ENCODE measurements at places on chromosomes 11 and 22.
A peak's percentile ranks its signal among the peaks of the same experiment; 100 is the strongest.

DNA sequence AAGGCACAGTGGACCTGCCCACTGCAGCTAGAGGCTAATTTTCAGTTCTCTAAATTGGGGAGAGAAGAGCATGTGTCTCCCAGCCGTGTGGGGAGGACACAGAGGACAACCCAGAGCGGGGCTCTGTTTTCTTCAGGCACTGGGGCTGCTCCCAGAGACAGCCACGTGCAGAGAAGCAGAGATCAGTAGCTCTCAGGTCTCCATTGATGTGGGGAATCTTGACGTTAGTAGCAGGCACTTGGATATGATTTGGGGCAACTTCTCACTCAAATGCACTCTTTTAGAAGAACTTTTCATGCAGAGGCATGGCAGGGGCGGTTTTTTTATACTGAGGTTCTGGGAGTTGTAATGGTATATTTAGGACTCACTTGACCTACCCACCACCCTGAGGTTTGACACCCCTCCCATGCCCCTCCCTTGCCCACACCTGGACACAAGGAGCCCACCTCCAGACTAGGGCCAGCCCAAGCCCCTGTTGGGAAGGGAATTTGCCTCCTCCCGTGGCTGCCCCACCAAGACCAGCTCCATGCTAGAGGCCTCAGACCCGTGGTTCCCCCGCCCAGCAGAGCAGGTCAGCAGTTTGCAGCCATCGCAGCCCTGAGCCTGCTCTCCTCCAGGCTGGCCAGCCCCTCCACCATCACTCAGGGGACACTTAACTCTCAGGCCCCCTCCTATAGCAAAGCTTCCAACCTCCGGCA lies 94.2 kb upstream of the RTL6 start:
- DNase-seq = no peak

- no peak for DNase-seq
Observed at GRCh38 chr11:50174189-50174588, 141.5 kb downstream of the OR4C45 start.

DNA sequence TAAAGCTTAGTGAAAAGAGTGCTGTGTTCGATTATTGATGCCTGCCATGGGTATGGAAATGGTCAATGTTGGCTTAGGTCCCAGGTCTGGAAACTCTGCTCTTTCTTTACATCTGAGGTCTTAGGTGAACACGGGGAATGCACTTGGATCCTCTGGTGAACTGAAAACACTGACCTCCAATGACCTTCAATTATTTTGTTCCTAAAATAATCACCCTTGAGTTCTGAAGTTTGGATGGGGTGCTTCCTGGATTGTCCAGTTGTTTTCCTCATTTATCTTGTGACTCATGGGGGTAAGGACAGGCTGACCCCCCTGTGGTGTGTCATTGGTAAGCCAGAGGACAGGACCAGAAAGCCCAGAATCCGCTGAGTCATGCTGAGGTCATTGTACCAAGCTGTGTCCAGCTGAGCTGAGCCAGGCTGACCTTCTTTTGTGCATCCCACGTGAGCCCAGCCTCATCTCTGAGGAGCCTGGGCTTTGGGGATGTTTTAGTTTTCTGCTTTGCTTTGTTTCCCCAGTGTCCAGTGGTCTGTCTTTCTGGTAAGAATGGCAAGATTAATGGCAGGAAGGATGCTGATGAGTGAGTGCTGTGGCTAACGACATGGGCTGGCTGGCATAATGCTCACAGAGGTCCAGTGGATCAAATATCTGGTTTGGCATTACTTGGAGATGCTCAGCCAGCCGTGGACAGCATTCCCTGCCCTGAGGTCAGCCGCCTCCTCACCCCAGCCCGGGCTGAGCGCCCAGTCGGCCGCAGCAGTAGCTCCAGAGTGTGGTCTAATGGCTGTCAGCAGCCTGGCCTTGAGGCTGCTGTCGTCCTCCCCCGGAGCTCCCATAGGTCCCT lies 35.6 kb downstream of the AMPD3 start:
- DNase-seq = no peak

DNA sequence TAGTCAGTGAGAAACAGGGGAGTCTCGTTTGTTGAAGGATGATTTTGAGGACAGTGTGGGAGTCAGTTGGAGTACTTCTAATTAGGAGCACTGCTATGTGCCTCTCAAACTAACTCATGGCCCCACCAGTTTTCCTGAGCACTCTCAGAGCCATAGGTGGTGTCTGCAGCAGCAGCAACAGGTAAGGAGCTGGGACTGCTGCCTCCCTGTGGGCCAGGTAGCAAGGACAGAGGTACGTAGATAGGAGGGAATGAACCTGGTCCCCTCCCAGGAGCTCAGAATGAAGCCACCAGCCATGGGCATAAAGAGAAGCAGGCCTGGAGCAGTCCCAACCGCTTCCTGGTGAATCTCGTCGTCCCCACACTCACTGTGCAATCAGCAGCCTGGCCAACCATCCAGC lies 183.4 kb downstream of the BUD13 start:
- DNase-seq = no peak

GRCh38 chr11:117823946-117824420 lies 561 bp downstream of the FXYD2 start:
- peak; percentile 93 for DNase-seq

- DNase-seq = no peak
Observed at GRCh38 chr11:44469412-44469811, 96.1 kb upstream of the CD82 start.

- no peak for DNase-seq
Observed at GRCh38 chr11:72222106-72222891, 2.3 kb upstream of the INPPL1 start.

DNA sequence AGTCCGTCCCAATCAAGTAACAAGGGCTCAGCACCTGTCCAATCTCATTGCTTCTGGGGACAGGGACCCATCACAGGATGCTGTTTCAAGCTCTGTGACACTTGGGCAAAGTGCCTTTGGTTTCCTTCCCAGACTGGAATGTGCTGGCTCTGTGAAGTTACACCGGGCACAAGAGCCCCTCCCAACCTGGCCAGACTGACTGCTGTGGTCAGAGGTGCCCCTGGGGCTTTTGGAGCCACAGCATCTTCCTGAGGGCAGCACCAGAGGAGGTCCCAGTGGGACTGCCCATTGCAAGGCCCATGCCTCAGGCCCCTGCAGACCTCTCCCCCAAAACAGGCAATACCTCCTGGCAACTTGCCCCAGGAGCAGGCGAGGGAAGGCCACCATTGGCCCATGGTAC lies 155.2 kb upstream of the GRK3 start:
- no peak for DNase-seq

DNA sequence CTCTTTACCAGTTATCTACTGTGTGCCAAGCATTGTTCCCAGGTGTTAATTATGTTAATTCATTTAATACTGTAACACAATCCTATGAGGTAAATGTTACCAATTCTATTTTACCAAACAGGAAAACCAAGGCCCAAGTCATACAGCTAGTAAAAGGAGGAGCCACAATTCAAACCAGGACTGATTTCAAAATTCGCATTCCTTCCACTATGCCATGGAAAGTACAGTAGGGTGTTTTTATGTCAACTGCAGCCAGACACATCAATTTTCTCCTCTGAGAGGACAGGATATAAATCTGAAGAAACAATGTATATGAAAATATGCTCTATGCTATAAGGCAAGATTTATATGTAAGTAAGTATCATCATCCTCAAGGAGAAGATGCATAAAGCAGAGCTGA lies 104.3 kb downstream of the RPL27A start:
- DNase-seq = no peak

DNA sequence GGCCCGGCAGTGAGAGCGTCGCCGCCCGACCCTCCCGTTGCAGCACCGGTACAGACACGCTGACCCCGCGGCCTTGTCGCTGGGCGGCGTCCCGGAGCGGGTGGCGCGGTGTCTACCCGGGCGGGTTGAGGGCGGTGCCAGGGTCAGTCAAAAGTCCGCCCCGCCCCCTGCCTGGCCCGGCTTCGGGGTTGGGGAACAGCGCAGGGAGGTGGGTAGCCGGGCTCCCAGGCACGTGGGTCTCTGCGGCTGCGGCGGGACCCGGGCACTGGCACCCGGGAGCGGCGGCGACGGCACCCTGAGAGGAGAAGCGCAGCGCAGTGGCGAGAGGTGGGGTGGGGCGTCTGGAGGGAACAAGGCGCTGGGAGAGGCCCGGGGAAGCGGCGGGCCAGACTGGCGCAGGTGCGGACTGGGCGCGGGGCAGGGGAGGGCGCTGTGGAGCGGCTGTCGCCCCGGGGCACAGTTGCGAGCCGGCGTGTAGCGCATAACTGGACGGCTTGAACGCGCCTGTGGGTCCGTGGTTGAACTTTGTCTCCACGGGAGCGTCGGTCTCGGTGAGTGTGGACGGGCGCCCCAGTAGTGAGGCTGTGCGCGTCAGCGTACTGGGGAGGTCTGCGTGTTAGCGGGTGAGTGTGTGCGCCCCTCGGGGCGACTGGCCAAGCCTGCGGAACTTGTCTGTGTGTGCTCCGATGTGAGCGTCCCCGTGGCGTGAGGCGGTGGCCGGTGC lies at the start of gene P2RY2:
Gene P2RY2 (plus strand): TSS at position 176 of the 724 bp plus-strand sequence. CDS start 15,879 bp downstream, outside the sequence.
- DNase-seq = peak; percentile 56

GRCh38 chr22:48594757-48595510 lies 1232.7 kb downstream of the BRD1 start:
- no peak for DNase-seq

DNA sequence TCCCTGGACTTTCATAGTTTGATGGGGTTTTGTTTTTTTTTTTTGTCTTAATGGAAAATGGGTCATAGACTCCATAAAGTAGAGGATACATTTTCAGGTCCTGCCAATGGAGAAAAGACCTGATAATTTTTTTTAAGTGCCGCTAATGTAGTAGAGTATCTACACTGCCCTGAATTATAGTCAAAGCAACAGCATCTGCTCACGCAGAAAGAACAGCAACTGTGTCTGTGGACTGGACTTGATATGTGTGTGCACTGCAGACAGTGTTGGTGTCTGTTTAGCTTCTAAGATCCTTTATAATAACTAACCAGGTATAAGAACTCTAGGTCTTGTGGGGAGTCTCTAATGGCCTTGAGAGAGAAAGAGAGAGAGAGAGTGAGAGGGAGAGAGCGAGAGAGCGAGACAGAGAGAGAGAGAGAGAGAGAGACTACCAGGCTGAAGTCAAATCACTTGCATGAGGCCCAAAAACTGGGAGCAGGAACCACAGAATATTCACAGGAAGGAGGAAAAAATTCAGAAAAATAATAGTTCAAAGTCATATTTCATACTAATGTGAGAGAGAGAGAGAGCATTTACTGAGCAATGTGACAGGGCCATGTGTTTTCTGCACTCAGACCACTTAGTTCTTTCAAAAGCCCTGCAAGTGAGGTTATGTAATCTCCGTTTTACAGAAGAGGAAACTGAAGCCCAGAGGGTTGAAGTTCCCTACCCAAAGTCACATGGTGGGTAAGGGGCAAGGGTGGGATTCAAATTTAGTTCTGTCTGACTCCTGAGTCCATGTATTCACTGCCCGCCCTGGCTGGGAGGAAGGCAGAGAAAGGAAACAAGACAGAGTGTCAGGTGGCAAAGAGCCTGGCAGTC lies 8.6 kb upstream of the MIAT start:
- peak; percentile 75 for DNase-seq

GRCh38 chr11:122850076-122850631 lies 11.9 kb downstream of the CRTAM start:
- peak; percentile 61 for DNase-seq

GRCh38 chr22:22746963-22747933 lies 102.8 kb downstream of the GGTLC2 start:
- no peak for DNase-seq

DNA sequence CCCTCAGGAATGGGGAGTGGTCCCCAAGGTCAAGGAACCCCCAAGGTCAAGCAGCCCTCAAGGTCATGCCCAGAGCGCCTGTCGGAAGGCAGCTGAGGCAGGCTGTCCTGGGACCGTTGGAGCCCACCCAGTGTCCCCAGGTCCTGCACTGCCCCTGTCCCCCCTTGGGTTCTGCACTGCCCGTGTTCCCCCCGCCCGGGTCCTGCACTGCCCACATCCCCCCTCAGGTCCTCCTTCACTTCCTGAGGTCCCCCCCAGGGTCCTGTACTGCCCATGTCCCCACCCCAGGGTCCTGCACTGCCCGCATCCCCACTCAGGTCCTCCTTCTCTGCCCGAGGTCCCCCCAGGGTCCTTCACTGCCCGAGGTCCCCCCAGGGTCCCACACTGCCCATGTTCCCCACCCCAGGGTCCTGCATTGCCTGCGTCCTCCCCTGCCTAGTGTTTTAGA lies 1073.0 kb downstream of the BRD1 start:
- no peak for DNase-seq

DNA sequence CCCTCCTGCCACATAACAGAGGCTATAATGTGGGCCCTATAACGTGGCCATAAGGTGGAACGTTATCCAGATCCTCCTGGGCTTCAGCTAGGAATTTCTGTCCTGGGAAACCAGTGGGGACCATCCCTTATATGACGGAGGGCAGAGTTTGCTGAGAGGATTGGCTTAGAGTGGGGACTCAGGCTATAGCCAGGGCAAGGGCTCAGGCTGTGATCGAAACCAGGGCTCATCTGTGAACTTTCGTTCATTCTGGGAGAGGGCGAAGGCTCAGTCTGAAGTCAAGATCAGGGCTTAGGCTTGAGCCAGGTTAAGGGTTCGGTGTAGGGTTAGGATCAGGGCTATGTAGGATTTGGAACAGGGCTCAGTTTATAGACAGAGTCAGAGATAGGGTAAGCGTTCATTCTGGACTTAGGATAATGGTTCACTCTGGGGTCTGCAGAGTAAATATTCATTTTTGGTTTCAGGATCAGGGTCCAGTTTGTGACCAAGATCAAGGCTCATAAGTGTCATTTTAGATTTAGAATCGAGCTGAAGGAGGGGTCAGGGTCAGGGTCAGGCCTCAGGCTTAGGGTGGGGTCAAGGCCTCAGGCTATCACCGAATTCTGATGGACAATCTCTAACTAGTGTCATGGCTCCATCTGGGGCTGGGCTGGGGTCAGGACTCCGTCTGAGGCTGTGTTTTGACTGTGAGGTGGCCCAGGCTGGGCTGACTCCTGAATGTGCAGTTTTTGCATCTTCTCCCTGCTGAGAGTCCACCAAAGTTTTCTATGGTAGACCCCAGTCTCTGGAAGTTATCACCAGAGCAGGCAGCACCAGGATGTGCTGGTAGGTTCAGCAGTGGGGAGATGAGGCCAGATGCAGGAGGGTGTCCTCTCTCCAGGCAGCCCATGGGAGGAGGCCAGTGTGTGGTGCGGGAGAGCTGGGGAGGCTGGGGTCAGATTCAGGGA lies 33.9 kb upstream of the SOX10 start:
- DNase-seq = no peak

GRCh38 chr22:19986410-19987341 lies 29.9 kb downstream of the ARVCF start:
- DNase-seq = peak; percentile 70

DNA sequence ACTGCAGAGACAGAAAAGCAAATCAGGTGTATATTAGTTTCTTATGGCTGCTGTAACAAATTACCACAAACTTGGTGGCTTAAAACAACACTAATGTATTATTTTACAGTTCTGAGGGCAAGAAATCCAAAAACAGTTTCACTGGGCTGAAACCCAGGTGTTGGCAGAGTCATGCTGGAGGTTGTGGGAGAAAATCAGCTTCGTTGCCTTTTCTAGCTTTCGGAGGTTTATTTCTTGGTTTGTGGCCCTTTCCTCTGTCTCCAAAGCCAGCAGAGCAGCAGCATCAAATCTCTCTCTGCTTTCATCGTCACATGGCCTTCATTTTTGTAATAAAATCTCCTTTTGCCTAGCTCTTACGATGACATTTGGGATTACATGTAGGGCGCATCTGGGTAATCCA lies 33.0 kb upstream of the OR6M1 start:
- DNase-seq = no peak

Measured in common myeloid progenitor, CD34-positive (primary cell).